ENCODE measurements at places on chromosomes 7 and 10. TPM values are rescaled to one million over a fixed set of nuclear protein-coding genes. Genes with fewer than 3 reads are reported as not detected.
A peak's percentile ranks its signal among the peaks of the same experiment; 100 is the strongest.

NUTM2E gene
- polyA plus RNA-seq, result 0.22 TPM

CALML5 gene
- not detected for polyA plus RNA-seq

HECW1 gene
- polyA plus RNA-seq, result 12.5 TPM

PRLHR gene
- polyA plus RNA-seq, result not detected

THSD7A gene
- polyA plus RNA-seq, result 5.7 TPM

PDE1C gene
- polyA plus RNA-seq, result 8.5 TPM

ABCF2 gene
- polyA plus RNA-seq, result 69.1 TPM

CDC14C gene
- polyA plus RNA-seq, result 0.06 TPM

ANKRD2 gene
- 4.7 TPM for polyA plus RNA-seq

FAM25G gene
- polyA plus RNA-seq, result 1.1 TPM

HIPK2 gene
- polyA plus RNA-seq, result 11.3 TPM

PLXNA4 gene
- 0.12 TPM for polyA plus RNA-seq

GRCh38 chr10:20972925-20973324, 75.8 kb upstream of the NEBL start:
- no peak for DNase-seq

- no peak for DNase-seq
Observed at GRCh38 chr10:2145926-2146478, 408.7 kb upstream of the ADARB2 start.

DNA sequence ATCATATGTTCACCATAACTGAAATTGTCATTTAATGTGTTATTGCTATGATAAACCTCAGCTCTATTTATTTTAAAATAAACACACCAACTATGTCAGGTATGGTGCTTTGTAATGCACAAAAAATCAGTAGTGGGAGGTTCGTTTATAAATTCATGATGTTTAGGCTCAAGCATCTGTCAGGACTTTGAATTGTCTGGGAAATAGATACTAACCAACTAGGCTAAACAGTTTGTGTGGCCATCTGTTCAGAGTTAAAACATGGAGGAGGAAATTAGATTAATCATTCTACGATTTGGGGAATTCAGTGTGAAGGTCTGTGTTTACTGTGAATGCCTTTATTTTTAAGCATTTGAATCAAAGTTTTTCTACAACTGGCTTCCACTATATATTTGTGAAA, 212.6 kb upstream of the FZD8 start:
- DNase-seq, result no peak

- no peak for DNase-seq
Observed at GRCh38 chr7:91519241-91520158, 255.3 kb downstream of the FZD1 start.

DNA sequence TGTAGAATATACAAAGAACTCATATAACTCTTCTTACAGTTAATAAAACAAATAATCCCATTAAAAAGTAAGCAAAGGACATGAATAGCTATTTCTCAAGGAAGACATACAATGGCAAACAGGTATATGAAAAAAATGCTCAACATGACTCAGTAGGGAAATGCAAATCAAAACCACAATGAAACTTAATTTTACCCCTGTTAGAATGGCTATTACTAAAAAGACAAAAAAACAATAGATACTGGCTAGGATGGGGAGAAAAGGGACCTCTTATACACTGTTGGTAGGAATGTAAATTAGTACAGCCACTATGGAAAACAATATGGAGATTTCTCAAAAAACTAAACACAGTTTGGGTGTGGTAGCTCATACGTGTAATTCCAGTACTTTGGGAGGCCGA, 37.8 kb downstream of the HERPUD2 start:
- DNase-seq, result no peak

GRCh38 chr10:77909749-77910375, 16.7 kb downstream of the DLG5 start:
- peak; percentile 66 for DNase-seq

GRCh38 chr10:114392112-114392835, 12.0 kb downstream of the AFAP1L2 start:
- DNase-seq, result no peak

DNA sequence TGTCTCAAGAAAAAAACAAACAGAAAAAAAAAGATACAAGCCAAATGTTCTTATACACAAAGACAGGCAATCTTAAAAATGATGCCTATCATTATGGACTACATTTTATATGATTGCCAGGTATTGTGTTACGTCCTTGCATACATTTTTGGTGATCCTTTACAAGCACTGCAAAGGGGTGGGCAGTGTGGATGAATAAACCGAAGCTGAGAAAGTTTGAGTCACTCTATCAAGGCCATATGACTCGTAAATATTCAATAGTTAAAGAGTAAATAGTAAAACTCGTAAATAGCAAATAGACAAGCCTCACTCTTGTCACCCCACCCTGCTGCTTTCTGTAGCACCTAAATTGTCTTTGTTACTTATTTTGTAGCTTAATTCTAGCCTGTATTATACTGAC, 326.2 kb downstream of the FRMD4A start:
- no peak for DNase-seq

- no peak for DNase-seq
Observed at GRCh38 chr7:129108581-129108980, 35.9 kb upstream of the TSPAN33 start.

DNA sequence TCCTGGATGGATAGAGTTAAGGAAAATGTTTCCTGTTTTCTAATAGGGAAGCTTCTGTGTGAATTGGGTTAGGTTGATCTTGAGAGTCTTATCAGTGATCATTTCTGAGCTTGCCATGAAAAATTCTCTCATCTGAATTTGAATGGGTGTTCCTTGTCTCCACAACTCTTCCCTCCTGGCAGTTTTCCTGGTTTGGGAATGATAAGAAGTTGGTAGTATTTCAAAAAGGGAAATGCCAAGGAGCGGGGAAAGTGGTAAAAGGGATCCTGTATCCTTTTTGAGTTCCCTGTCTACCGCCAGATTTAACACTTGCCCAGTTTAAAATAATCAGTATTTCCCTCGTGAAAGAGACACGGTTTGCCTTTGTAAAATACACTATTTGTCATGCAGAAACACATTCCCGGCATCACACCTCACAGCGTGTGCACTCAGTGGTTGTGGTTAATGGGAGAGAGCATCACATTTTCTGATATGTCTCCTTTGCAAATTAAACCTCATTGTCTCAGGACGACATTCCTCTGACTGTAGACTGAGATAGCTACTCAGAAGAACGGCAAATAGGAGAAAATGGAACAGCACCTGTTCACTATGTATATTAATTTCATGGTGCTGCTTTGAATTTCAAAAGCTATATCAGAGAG, 113.2 kb upstream of the IFRD1 start:
- no peak for DNase-seq

GRCh38 chr10:65497837-65498236, 1428.0 kb upstream of the LRRTM3 start:
- DNase-seq, result no peak

GRCh38 chr10:132878091-132878729, 64.2 kb downstream of the CFAP46 start:
- DNase-seq, result no peak

DNA sequence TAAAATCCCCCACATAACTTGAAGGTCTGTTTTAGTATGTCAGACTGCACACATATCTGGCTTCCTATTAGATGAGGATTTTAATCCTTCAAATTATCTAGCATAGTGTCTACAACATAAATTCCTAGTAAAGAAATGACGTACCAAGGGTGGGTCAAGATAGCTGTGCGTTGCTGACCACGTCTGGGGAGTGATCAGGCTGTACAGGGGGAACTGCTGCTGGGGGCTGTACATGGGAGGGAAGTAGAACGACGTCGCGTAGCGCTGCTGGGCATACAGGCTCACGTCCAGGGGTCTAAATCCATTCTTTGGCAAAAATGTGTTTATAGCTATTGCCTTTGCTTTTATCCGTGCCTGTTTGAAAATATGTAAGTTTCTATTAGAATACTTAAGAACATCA, 102.3 kb downstream of the LARP4B start:
- DNase-seq, result no peak

Data from A549 (cell line).